ENCODE measurements at places on chromosomes 2 and 18. TPM values are rescaled to one million over a fixed set of nuclear protein-coding genes. Genes with fewer than 3 reads are reported as not detected.

- no peak for DNase-seq
Observed at GRCh38 chr2:200379481-200380090, 73.1 kb downstream of the SPATS2L start.

Gene EIF2AK2
- total RNA-seq: 33.7 TPM

GRCh38 chr18:59918320-59918755 is 18.5 kb downstream of the PMAIP1 start:
- DNase-seq: no peak

- no peak for DNase-seq
Observed at GRCh38 chr2:48162742-48163141, 256.4 kb upstream of the FBXO11 start.

DNA sequence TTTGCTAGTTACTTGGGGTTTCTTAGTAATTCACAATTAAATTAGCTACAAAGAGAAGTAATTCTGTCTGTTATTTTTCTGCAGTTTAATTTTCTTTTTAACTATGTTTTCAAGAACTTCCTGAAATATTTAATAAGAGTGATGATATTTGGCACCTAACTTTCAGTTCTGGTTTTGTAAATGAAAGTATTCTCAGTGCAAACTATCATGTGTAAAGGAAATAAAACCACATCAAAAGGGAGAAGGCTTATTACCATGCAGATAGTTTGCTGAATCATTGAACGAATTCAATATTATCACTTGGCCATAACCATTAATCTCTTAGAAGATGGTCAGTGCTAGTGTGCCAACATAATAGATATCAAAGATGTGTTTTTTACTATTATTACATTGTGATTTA is 29.2 kb downstream of the DYTN start:
- DNase-seq: no peak

Gene MREG
- total RNA-seq: 3.2 TPM

Gene HOXD3
- total RNA-seq: not detected

GRCh38 chr2:190904640-190905261 is 24.1 kb downstream of the GLS start:
- no peak for DNase-seq

DNA sequence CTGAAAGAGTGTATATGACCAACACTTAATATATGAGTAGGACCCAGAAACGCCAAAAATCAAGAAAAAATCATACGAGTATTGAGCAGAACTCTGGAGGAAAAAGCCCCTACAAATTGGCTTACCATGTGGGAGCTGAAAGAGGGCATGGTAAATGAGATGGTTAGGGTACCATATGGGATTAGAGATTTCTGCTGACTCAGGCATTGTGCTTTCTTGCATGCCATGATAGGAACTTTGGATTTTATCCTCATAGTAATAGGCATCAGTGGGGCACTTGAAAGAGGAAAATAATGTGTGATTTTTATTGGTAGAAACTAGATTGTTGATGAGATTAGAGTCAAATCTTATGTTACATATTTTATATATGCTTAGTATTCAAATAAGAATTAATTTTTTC is 271.1 kb downstream of the CBLN2 start:
- no peak for DNase-seq

DNA sequence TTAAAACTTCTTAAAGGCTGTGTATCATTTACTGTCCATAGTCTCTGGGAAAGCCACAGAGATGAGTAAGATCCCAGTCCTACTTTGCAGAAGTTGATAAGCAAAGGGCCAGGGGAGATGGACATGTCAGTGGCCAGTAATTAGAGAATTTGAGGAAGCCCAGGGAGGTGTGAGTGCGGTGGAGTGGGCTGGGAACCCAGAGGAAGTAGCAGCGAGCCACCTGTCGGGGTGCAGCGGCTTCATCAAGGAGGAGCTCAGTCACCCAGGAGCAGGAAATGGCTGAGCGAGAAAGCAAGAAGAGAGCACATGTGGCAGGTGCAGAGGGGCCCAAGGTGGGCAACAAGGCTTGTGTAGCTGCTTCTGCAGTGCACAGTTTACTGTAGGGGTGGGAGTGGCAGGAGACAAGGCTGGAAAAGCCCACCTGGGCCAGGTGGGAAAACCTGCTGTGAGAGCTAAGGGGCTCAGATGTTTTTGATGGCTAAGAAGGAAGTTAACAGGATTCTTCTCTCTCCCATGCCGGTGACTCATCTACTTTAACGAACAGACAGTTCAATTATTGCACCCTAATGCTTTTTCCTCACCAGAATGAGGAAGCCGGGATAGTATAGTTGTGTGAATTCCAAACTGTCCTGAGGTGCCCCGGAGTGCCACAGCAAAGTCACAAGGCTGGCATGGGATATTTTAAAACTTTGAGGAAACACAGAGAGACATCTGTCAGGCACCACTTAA is 34.8 kb upstream of the MGAT5 start:
- DNase-seq: peak; percentile 14

- DNase-seq: no peak
Observed at GRCh38 chr2:160401895-160402294, 91.7 kb downstream of the RBMS1 start.

- no peak for DNase-seq
Observed at GRCh38 chr2:134736167-134736880, 17.5 kb upstream of the TMEM163 start.

GRCh38 chr2:119721462-119721861 is 38.3 kb upstream of the PTPN4 start:
- no peak for DNase-seq

Gene KLHL14
- total RNA-seq: 0.17 TPM

- no peak for DNase-seq
Observed at GRCh38 chr2:85778646-85779379, 25.0 kb downstream of the ATOH8 start.

Gene TYW5
- total RNA-seq: 22.2 TPM

Gene LRRC30
- total RNA-seq: not detected

- DNase-seq: no peak
Observed at GRCh38 chr2:181972431-181973170, 13.1 kb upstream of the PPP1R1C start.

DNA sequence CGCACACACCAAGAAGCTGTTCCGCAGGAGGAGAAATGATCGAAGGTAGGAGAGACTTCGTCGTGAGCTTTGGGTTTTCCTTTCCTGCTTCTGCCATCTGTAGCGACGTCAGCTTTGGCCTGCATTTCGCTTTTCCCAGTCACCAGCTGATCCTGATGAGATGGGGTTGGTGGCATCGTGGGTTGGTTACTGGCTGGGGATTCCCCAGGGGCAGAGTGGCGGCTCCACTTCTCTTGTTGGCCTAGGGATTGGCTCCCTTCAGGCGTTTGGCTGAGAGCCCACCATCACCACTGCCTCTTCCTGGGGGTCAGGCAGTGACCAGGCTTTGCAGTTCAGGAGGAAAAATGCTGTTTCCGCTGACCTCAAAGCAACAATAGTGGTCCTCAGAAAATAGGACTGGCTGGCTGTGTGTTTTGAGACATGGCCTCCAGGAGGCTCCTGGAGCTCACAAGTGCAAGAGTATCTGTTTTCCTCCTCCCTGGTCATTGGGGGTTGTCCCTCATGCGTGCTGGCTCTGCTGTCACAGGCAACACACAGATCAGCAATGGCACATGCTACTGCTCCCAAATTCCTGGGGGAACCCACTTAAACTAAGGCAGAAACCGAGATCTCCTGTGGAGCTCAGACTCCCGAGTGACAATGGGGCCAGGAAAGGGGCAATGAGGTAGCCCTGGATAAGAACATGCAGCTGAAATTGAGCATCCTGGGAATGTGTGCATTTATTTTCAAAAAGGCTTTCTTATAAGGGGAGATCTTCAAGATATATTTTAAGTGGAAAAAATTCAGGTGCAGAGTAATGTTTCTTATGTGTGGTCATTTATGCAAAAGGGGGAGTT is 173.0 kb downstream of the CTIF start:
- no peak for DNase-seq

Gene RAB6C
- not detected for total RNA-seq

Gene RESP18
- not detected for total RNA-seq

Gene AKAIN1
- not detected for total RNA-seq

- no peak for DNase-seq
Observed at GRCh38 chr18:74579496-74580065, 18.1 kb upstream of the ZNF407 start.

Gene PAIP2B
- 1.7 TPM for total RNA-seq

Gene ESPNL
- total RNA-seq: not detected

GRCh38 chr18:68509902-68510301 is 205.0 kb downstream of the TMX3 start:
- DNase-seq: no peak

- no peak for DNase-seq
Observed at GRCh38 chr18:12750715-12751502, 48.1 kb downstream of the PSMG2 start.

- no peak for DNase-seq
Observed at GRCh38 chr2:143933946-143934569, 585.9 kb downstream of the ZEB2 start.

Gene ALPI
- not detected for total RNA-seq

- DNase-seq: no peak
Observed at GRCh38 chr18:75586130-75586889, 158.8 kb upstream of the SMIM21 start.

Gene TEX44
- total RNA-seq: not detected

All from CD8-positive, alpha-beta T cell (primary cell).